ENCODE measurements at places on chromosomes 13 and 19.

DNA sequence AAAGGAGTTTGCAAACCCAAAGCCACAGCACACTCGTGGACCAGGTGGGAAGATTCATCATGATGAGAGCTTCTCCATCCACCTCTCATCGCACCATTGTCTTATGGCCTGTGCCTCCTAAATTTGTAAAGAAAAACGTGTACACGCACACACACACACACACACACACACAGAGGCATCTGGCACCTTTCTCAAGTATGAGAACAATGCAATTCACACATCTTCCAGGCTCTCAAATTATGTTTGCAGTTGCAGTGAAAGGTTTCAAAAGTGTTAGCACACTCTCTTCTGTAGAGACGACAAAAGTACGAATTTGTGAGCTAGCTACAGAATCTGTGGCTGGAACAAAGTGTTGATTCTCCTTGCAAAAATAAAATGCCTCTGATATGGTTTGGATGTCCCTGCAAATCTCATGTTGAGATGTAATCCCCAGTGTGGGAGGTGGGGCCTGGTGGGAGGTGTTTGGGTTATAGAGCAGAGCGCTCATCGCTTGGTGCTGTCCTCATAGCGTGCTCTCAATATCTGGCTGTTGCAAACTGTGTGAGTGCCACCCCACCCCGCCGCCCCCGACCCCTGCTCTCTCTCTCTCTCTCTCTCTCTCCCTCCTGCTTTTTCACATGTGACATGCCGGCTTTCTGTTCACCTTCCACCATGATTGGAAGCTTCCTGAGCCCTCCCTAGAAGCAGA, 21.8 kb upstream of the RAB20 start:
- no peak for DNase-seq

DNA sequence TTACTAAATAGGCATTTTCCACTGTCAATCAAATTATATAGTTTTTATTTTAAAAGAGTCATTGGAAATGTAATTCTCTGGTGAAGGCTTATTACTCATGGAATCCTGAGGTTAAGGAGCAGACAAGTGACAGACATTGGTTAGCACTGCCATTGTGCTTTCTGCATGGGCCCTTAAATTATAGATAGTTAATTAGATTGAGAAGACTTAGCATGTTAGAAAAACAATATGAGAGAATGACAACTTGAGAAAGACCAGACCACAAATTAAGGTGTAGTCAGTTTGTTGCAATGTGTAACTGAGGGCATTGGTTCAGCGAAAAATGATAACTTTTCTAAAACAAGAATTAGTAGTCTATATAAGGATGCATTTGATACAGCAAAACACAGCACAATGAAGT, 195.5 kb downstream of the SLITRK6 start:
- DNase-seq: no peak

- no peak for DNase-seq
These were observed 579 bp downstream of the CPT1C start for GRCh38 chr19:49691243-49692146.

DNA sequence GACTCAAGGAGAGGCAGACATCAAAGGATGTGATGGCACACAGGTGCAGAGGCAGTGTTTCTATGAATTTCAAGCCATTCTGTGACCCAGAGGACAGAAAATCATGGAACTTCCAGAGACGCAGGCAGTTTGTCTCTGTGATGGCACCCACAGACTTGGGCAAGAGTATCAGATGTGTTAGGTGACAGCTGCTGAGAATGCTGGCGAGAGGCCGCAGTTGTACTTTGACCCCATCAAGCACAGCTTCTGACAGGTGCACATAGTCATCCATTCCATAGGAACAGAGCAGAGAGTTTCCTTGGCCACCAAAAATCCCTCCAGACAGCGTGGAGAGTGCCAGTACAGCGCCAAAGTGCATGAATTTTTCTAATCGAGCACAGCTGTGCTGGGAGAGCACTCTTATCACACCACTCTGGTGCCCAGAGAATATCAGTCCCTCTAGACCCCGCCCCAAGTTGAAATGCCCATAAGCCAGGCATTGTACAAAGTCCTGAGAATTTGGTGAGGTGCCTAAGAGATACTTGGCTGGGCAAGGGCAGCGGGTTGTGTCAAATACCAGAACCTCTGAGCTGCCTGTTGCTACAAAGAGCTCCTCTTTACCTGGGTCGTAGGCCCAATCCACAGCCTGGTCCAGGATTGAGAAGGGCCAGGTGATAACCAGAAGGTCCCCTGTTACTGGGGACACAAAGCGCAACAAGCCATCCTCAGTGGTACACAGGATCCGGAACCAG, 12.4 kb downstream of the WDR87 start:
- DNase-seq: no peak

DNA sequence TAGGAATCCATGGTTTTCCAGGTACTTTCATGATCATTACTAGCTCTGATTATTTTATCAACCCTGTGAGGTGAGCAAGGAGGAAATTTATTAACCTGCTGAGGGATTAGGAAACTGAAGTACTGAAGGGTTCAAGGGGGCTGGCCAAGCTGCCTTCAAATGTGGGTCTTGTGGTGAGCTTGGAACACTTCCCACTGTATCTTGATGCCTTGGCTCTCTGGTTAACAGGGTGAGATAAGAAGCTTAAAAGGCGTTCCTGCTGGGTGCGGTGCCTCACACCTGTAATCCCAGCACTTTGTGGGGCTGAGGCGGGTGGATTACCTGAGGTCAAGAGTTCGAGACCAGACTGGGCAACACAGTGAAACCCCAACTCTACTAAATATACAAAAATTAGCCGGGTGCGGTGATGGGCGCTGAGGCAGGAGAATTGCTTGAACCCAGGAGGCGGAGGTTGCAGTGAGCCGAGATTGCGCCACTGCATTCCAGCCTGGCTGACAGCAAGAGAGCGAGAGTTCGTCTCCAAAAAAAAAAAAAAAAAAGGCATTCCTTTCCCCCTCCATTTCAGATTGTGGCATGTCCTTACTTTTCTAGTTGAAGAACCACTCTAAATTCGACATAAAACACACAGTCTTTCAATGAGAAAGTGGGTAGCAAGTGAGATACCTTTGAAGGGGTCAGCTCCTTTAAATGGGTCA, 70.2 kb downstream of the KLF2 start:
- no peak for DNase-seq

DNA sequence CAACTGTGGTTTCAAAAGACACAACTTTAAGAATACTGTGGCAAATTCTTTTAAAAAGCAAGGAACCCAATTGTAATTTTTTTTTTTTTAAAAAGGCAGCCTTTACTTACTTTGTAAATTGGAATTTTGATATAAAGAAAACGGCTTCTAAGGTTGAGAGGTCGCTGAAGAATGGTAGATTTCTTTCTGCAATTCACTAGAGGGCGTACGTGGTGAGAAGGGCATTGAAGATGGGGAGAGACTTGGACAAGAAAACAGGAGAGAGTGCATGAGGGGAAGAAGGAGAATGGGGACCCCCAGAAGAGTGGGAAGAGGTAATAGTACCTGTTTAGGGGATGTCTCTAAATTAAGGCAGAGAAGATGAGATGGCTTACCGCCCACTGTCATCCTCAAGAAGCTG, 33.5 kb upstream of the PABPC3 start:
- no peak for DNase-seq

- DNase-seq: no peak
These were observed 6.9 kb downstream of the REXO1 start for GRCh38 chr19:1841209-1841924.

All from activated CD4-positive, alpha-beta T cell treated with anti-CD3 and anti-CD28 coated beads for 4 hours (primary cell).